ENCODE measurements at places on chromosomes 16 and 17.

DNA sequence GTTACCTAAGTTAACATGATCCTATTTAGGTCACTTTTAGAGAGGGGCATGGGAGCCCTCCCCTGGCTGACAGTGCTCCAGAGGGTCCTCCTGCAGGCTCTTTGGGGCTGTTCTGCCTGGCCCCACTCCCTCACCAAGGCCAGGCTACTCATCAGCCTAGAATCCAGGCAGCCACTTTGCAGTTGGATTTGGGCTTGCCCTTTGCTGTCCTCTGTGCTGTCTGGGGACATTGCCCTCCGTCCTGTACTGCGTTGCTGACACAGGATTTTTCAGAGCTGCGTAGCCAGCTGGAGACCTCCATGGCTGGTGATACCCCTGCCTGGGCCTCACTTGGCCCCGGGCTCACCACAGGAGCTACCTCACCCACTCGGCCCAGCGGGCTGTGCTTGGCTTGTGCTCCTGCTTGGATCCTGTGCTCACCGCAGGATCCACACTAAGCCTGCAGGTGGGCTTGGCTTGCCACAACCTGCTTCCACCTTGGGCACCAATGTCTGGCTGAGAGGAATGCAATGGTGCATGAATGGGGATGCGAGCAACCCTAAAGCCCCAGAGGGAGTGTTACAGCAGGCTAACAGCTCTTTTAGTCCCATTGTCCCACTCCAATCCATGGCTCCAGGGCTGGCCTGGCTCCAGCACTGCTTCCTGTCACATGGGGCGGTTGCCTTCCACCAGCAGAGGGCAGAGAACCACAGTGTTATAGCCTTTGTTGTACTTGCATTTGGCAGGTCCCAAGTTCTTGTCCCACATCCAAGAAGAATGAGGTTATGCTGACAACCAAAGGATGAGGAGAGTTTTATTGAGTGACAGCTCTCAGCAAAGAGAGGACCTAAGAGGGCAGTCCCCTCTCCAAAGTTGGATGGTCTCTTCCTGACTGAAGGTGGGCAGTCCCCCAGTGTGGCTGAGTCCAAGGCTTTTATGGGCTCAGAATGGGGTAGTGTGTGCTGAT lies 21.5 kb downstream of the CCL4 start:
- no peak for DNase-seq

DNA sequence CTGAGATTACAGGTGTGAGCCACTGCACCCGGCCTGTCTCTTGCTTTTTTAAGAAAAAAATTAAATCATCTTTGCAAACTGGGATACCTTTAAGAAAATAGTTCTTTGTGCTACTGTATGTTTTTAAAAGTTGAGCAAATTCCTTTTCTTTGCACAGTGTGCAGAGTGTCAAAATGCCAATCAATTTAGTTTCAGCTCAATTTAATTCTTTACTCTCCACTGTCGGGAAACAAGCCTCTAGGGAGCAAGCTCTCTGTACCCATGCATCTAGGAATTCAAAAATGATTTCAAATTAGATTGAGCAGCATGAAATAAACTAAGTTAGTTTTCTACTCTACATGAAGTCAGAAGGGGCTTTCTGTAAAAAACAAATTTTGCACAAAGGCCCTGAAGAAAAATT lies 141.5 kb upstream of the CORO6 start:
- no peak for DNase-seq

DNA sequence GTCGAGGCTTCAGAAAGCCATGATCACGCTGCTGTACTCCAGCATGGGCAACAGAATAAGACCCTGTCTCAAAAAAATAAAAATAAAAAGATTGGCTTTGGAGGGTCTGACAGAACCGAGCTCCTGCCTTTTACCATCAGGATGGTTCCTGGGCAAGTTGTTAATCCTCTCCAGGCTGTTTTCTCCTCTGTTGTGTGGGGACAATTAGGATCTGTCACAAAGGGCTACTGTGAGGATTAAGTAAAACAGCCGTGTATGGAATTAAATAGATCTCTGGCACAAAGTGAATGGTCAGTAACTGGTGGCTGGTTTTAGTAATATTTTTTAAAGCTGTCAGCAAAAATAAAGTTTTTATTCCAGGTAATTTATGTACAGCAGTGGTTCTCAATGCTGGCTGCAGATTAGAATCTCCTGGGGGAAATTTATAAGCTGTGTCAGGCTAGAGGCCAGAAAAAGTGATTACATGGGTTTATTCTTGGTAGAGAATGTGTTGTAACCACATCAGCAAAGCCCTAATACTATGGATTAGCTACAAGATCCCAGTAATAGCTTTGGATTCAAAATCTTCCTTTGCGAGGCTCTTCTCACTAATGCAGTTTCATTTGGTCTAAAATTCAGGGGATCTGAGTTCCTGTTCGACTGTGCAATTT lies 47.2 kb downstream of the GPRC5B start:
- DNase-seq: no peak

- no peak for DNase-seq
These were observed 42.2 kb downstream of the STX8 start for GRCh38 chr17:9533441-9533840.

- DNase-seq: no peak
These were observed 31.1 kb downstream of the ARHGAP17 start for GRCh38 chr16:24984101-24984500.

DNA sequence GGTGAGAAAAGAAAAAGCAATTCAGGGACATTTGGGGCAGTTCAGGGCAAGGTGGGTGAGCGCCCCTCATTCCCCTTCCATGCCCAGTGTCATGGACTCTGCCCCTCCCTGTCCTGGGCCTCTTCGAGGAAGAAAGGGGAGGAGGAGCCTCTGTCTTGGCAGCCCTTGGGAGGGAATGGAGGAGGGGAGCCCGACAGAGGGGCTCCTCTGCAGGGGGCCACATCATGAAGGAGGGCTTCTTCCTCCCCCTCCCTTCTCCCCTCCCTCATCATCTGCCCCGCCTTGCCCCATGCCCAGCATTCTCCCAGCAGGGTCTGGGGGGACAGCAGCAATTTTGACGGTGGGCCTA lies 33.2 kb upstream of the TAC4 start:
- DNase-seq: no peak

GRCh38 chr16:54175552-54176375 lies 110.8 kb downstream of the IRX3 start:
- no peak for DNase-seq
